ENCODE measurements at places on chromosomes 5 and 9. TPM values are rescaled to one million over a fixed set of nuclear protein-coding genes. Genes with fewer than 3 reads are reported as not detected.

IFNA7 gene
- total RNA-seq: not detected

MEIKIN gene
- total RNA-seq: not detected

DNA sequence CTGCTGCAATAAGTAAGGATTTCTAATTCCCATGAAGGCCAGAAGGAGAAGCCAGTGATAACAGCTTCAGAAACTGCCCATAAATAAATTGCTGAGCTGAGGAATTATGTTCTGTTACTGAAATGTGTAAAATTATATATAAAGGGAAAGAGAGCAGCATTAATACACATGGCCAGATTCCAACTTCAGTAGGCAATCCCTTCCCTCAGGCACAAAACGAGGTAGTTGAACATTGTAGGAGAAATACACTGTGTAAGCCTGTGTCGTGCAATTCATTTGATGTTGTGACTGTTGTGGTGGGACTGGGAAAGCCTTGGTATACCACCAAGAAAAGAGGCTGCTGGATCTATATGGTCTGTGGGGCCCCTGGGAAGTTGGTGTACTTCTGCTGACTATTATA lies 192.9 kb downstream of the WDR70 start:
- DNase-seq: no peak

DNA sequence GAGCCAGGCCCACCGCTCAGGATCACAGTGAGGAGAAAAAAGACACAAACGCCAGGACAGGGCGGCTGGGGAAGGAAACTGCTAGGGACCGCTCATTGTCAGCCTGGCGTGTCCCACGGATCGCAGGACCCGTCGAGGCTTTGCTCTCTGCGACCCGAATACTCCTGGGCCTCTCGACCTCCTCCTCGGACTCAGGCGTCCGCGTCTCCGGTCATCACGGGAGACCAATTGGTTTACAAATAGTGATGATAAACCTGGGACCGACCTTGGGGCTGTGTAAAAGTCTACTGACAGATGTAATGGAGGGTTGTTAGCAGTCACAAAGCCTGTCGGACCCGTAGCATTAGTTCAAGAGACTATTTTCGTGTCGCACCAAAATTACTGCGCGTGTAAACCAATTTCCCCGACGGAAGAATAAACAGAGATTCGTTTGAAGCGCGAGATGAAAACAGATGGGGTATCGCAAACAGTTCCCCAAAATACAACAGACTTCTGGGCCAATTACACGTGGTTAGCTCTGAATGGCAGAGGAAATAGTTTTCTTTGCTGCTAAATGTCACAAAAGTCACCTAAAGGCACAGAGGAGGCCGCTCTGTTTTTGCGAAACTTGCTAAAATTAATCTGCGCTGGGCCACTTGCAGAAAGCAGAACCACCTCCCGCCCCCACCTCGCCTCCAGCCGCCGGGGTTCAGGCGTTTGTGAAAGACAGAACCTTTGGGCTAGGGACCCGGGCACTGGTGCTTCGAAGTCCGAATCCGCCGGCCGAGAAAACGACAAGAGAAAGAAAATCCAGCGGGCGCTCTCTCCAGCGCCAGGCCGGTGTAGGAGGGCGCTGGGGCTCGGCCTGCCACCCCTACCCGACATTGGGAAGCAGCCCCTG lies 67.6 kb downstream of the FOXD1 start:
- DNase-seq: no peak

DNA sequence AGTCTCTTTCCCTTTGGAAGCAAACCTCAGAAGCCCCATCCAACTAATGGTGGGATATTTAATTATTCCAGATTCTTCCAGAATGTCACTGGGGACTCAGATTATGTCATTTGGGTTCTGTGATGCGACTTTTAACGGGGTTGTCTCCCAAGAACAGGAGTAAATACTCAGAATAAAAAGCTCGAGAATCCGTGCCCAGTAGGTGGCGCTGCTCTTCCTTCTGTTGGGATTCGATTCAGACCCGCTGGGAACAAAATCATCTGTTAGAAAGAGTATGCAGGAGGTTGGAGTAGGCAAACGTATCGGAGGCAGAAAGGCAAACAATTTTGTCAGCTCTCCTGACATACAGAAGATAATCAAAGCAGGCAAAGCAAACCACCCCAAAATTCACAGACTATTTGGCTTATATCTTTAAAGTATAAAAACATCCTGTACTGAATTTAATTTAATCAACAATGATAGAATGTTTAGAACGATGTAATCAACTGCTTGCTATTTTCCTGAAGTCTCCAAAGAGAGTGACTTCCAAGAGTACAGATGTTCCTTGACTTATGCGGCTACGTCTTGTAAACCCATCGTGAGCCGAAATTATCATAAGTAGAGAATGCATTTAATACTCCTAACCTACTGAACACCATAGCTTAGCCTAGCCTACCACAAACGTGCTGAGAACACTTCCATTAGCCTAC lies 169.8 kb upstream of the RAI14 start:
- no peak for DNase-seq

DNA sequence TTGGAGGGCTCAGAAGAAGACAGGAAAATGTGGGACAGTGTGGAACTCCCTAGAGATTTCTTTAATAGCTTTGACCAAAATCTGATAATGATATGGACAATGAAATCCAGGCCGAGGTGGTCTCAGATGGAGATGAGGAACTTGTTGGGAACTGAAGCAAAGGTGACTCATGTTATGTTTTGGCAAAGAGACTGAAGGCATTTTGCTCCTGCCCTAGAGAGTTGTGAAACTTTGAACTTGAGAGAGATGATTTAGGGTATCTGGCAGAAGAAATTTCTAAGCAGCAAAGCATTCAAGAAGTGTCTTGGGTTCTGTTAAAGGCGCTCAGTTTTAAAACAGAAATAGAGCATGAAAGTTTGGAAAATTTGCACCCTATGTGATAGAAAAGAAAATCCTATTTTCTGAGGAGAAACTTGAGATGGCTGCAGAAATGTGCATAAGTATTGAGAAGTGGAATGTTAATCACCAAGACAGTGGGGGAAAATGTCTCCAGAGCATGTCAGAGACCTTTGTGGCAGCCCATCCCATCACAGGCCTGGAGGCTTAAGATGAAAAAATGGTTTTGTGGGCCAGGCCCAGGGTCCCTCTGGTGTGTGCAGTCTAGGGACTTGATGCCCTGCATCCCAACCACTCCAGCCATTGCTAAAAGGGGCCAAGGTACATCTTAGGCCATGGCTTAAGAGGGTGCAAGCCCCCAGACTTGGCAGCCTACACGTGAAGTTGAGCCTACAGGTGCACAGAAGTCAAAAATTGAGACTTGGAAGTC lies 463.7 kb upstream of the TLE4 start:
- DNase-seq: no peak
